Activated gamma-delta T cell treated with anti-CD3 and anti-CD28 coated beads, Interleukin-2, amount 50 U/mL, for 16 hours (primary cell): ENCODE measurements at places on chromosomes 7 and 10.

GRCh38 chr10:110429301-110429700 lies 68.4 kb upstream of the DUSP5 start:
- DNase-seq: no peak

DNA sequence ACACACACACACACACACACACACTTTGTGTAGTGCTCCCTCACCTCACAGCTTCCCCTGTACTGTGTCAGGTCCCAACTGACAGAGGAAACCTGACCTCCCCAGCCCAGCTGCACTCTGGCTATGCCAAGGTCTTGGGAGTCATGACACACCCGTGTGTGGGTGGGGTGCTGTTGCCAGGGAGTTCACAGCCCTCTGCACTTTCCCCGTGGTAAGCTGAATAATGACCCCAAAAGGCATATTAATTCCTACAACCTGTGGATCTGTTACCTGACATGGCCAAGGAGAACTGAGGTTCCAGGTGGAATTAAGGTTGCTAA lies 8.9 kb upstream of the NANOS1 start:
- DNase-seq: no peak

DNA sequence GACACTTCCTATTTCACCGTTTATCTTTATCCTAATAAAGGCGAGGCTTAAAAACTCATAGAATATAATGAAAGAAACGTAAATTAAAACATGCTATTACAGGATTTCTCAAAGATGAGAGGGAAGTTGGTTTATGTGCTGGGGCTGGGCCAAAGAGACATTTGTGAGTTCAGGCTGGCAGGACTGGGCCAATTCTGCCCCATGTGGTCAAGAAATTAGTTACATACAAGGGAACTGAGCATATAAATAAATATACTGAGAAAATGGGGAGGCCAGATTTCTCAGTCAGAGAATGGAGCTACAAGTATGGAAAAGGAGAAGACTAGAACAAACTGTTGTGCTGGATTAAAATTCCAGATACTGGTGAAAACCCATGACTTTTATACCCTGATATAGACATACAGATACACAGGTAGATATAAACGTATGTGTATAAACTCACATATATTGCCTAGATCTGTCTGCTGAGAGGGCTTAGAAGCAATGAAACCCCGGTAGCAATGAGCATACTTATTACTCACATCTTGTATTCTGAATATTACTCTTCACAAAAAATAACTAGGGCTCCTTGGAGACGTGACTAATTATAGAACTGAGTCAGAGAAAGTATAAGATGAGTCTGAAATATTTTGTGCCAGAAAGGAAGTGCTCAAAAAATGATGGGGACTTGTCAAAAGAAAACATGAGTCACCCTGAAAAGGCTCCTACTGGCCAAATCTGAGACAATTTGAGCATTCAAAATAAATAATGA lies 155.7 kb upstream of the FGFR2 start:
- no peak for DNase-seq

- DNase-seq: no peak
Measured at GRCh38 chr7:158301207-158301606, 286.4 kb downstream of the PTPRN2 start.

DNA sequence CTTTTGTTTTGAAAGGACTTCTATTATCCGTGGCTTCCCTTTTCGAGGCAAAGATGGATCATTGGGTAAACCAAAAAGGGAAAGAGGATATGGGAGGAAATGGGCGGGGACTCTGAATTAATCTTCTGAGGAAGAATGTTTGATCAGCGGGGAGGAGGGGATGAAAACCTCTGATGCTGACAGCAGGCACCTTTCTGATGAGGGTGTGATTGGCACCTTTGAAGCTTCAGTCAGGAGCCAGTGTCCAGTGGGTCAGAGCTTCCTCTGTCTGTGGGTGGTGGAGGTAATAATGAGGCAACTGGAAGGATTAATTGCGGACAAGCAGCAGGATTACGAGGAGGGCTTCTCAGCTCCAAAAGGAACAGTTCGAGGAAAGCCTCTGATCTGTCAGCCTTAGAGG lies 877.6 kb downstream of the LRMDA start:
- DNase-seq: no peak

DNA sequence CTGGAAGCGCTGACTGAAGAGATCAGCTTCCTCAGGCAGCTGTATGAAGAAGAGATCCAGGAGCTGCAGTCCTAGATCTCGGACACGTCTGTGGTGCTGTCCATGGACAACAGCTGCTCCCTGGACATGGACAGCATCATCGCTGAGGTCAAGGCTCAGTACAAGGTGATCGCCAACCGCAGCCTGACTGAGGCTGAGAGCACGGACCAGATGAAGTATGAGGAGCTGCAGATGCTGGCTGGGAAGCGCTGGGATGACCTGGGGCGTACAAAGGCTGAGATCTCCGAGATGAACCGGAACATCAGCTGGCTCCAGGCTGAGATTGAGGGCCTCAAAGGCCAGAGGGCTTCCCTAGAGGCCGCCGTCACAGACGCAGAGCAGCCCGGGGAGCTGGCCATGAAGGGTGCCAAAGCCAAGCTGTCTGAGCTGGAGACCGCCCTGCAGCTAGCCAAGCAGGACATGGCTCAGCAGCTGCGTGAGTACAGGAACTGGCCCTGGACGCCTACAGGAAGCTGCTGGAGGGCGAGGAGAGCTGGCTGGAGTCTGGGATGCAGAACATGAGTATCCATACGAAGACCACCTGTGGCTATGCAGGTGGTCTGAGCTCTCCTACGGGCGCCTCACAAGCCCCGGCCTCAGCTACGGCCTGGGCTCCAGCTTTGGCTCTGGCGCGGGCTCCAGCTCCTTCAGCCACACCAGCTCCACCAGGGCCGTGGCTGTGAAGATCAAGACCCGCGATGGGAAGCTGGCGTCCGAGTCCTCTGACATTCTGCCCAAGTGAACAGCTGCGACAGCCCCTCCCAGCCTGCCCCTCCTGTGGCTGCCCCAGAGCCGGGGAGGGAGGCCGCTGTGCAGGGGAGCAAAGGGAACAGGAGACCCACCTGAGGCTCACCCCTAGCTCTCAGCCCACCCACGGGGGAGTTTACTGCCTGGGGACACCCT lies 24.9 kb upstream of the AMPH start:
- no peak for DNase-seq

GRCh38 chr7:105024734-105025133 lies 10.7 kb downstream of the KMT2E start:
- DNase-seq: no peak

DNA sequence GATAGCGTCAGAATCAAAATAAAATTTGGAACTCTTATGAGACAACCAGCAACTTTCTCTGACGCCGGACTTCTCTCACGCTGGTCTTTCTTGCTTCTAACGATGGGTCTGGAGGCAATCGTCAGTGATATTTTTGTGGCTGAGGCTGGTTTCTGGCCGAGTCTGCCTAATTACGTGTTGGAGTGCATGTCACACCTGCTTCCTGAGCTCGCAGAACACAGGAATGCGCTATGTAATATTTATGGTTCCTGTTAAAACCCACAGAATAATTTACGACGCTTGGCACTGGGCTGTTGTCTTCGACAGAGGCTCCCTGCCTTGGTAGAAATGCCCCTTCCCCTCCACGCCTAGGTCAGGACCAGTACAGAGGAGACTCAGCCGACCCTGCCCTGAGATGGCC lies 64.9 kb downstream of the NPTX2 start:
- DNase-seq: no peak

DNA sequence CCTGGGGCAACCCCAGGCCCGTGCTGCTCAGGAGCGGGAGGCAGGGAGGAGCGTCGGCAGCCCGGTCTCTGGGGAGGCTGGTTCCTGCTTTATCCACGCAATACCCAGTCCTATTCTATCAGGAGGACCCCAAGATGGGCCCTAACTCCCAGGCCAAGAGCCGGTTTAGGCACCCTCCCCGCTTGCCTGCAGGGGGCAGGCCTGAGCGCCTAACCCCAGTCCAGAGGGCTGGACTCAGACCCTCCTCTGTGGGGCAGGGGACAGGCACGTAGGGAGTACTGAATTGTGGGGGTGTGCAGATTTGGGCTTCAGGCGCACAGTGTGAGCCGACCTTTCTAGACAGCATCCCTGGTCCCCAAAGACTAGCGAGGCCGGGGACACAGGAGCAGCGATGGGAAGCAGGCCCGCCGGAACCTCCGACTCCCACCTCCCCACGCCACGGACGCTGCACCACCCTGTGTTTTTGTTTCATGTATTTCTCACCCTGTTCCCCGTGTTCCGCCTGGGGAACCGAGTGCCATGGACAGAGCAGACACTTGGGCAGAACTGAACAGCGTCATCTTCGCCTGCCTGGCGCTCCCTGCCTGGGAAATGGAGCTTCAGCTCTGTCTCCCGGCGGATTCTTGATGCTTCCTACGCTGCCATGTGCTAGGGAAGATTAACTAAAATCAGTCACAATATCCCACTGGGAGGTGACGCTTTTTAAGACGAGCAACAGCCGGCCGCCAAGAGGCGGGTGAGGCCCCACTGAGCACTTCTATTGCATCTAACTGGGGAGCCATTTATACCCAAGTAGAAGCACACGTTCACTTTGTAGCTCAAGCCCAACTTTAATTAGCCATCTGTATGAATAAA lies 5.3 kb downstream of the NUDT1 start:
- DNase-seq: no peak

- no peak for DNase-seq
Measured at GRCh38 chr10:130551676-130552075, 415.5 kb downstream of the GLRX3 start.

DNA sequence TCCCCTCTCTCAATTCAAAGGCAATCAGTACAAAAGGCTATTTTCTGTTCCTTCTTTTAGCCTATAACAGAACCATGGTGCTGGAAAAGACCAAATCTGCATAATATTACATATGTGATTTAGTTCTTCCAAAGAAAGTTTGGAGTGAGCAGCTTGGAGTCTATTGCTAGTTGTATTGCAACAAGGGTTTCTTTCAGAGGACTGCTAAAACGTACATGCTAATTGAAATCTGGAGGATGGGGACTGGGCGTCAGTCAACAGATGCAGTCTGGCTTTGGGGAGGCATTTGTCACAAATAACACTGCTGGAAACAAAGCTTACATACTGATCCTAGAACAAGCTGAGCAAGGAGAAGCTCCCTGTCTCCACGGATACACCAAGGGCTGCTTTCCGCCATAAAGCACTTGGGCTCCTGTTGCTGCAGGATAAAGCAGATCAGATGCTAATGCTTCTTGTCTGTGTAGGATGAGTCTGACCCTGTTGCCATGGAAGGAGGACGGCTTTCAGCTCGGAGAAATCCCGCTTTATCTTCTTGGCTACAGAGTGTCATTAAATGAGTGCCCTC lies 883.5 kb downstream of the SORCS1 start:
- no peak for DNase-seq

DNA sequence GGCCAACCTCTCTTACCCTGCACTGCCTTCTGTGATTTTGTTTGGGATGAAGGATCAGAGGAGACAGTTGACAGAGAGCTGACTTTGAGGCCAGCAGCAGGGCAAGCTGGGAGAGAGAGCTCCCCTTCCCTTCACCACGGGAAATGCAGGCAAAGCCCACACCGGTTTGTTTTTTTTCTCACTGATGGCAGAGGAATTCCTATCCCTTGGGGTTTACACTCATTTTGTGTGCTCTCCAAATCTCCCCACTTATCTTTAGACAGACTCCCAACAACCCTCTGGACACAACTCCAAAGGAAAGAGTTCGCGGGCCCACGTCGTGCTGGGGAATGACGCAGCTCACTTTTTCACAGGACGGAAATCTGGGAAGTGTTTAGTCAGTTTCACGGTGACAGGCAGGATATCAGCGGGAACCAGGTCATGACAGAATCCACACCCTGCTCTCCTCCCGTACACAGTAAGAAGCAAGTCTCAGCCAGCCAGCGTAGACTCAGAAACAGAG lies 68.3 kb upstream of the FAM171A1 start:
- no peak for DNase-seq

DNA sequence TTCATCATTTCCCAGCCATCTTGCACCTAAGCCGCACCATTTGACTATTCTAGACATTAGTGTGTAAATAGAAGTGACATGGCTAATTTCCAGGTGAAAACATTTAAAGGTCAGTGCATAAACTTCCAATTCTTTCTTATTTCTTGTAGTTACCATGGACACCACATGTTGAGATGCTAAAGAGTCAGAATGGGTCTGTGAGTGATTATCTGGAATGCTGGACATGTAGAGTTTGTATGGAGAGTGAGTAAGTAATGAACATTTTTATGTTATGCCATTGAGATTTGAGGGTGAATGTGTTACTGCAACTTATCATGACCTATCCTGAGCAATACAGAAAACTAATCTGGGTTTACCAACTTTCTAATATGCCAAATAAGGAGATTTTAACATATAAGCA lies 60.4 kb downstream of the MEOX2 start:
- DNase-seq: no peak

- DNase-seq: no peak
Measured at GRCh38 chr10:58157076-58157766, 110.5 kb downstream of the IPMK start.

DNA sequence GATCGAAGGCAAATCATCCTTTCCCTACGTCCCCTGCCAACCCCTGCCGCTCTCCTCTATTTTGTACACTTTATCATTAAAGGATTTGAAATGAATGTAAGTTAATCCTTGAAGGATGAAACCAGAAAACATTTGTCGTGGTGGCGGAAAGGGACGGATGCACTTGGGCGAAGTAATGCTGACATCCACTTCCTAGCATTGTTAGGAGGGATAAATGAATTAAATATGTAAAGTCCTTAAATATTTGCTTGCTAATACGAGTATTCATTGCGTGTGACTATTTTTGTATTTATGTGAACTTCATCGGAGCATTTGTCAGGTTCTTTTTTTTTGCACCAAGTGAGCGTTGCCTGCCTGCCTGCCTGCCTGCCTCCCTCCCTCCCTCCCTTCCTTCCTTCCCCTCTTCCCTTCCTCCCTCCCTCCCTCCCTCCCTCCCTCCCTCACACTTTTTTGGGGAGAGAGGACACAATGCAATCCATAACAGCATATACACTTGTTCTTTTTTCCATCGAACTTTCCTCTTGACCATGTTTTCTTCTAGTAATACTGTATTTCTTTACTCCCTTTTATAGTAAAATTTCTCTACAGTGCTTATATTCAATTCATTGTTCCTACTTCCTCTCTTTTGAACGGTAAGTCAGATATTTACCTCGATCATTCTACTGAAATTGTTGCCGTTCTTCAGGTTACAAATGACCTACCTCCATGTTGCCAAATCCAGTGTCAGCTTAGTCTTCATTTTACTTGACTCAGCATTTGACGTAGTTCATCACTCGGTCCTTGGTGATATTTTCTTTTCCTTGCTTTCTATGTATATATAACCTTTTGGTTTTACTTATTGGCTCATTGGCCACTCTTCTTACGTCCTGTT lies 831 bp downstream of the CCDC7 start:
- peak; percentile 2 for DNase-seq

GRCh38 chr10:125848371-125848770 lies 25.0 kb downstream of the BCCIP start:
- DNase-seq: no peak

- no peak for DNase-seq
Measured at GRCh38 chr7:5452937-5453540, 29.4 kb upstream of the TNRC18 start.
